ENCODE measurements at places on chromosomes 2 and 18.

GRCh38 chr2:33307659-33308270, 168.7 kb upstream of the RASGRP3 start:
- DNase-seq, result no peak

DNA sequence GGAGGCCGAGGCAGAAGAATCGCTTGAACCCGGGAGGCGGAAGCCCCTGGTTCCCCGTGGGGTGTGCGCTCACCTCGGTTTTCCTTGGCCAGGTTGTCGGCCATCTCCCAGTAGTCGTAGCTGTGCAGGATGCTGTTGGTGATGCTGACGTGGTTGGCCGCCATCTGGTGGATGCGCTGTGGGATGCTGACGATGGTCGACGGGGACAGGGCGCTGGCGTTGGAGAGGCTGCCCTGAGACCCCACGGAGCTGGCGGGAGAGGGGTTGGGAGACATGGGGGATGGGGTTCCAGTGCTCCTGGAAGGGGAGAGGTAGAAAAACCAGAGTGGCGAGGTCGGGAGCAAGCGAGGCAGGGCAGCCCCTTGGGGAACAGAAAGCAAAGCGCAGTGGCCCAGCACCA, 64.4 kb upstream of the REV1 start:
- DNase-seq, result no peak

- DNase-seq, result no peak
Observed at GRCh38 chr2:102060792-102061191, 69.0 kb downstream of the IL1R2 start.

DNA sequence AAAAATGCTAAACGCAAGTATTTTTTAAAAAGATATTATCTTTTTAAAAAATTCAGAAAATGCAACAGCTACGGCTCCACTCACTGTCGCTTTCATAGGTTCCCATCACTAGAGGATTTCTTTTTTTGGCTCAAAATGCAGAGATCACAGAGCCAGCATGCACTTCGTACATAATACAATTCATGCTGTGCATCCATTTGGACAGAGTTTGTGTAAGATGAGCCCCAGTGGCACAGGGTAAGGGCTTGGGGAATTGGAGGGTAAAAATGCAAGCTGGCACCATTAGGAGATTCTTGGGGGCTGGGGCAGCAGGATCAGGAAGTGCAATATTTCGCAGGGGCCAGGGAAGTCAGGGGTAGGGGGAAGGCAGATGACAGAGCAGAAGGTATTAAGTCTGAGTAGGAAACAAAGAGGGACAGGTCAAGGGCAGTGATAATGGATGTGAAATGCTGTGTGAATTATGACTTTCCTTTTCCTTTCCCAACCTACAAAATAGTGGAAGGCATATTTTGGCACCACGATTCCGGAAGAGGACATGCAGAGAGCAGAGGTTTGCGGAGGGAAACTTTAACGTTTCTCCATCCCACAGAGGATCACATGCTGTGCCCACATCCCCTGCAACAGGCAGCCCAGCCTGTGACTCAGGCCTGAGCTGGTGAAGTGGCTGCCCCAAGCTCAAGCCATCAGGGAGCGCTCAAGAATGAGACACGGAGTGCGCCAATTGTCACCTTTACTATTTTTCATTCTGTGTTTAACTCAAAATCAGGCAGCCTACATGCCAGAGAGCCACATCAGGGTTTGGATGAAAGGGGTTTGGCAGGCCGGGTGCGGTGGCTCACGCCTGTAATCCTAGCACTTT, 4.7 kb downstream of the CAPG start:
- peak; percentile 31 for DNase-seq

DNA sequence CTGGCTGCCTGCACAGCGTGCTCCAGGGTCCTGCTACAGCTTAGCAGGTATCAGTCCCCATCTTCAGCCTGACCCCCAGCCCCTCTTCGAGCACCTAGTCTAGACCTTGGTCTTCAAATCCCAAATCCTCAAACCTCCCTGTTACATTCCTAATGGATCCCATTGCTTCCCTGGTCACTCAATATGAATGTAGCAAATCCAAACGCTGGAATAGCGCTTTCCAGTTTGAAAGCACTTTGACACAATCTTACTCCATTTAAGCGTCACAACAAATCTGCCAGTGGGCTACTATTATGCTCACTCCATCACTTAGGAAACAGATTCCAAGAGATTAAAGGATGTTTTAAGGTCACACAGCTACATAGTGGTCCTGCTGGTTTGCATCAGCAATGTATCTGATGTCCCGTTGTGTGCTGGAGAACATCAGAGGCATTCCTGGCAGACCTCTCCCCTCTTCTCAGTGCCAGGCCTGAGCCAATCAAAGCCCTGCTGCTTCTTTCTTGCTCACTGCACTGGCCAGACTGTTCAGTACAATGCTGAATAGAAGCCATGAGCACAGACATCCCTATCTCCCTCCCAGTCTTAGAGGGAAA, 11.1 kb upstream of the INO80C start:
- DNase-seq, result no peak

- DNase-seq, result no peak
Observed at GRCh38 chr18:21179590-21180220, 62.3 kb upstream of the GREB1L start.

- no peak for DNase-seq
Observed at GRCh38 chr2:168699844-168700417, 102.5 kb upstream of the NOSTRIN start.

DNA sequence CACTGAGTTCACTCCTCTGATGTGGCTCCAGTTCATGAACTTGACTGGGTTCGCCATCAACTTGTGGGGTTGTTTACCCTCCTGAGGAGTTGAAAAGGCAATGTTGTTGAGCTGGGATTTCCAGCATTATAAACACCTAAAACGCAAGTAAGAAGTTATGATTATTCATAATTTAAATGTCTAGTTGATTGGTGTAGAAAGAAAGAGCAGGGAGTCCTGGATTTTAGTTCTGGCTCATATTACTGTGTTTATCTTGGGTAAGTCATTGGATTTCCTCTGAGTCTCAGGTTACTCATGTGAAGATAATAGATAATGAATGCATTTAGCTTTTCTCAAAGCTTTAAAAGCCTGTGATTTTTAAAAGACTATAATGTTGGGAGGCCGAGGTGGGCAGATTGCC, 438.0 kb upstream of the CDH20 start:
- DNase-seq, result no peak

GRCh38 chr2:170485254-170486026, 229.7 kb upstream of the SP5 start:
- DNase-seq, result no peak

- DNase-seq, result no peak
Observed at GRCh38 chr2:205321231-205321630, 361.1 kb upstream of the NRP2 start.

DNA sequence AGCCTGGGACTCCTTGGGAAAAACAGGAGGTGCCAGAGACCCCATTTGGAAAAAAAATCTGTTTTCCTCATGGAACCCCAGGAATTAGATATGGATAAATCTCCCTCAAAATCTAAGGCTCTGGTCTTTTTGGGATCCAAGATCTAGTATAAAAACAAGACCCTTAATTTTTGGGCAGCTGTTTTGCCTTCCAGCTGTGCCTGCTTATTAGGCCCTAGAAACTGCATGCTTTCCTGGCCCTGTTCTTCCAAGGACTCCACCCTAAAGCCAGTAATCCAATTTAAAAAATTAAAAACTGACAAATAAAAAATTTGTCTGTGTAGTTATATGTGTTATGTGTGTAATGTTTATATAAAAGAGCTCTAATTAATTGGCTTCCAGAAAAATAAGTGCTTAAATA, 274.6 kb downstream of the STK39 start:
- no peak for DNase-seq

GRCh38 chr18:46322411-46322891, 218.3 kb downstream of the HAUS1 start:
- no peak for DNase-seq

DNA sequence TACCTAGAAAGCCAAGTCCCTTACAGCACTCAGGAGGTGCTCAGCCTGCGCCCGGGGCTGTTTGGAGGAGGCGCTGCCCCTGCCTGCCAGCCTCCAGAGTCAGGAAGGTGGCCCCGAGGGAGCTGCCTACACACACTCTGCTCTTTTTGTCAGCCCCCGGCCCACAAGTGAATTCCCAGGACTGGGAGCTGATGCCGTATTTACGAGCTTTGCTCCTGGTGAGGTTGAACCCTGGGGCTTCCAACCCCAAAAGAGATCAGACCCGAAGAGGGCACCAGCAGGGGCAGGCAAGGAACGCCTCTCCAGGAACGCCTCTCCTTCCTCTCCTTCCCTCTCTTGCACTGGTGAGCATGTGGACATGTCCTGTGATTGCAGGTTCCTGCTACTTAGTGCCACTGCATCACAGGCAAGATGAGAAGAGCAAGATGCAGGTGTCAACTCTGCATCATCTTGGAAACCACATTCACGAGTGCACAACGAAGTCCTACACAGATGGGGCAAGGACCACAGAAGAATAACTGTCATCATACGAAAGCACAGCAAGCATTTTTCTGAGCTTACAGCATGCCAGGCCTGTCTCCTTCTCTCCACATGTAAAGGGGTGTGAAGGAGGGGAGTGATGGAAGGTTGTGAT, 126.7 kb downstream of the NDUFA10 start:
- DNase-seq, result no peak

DNA sequence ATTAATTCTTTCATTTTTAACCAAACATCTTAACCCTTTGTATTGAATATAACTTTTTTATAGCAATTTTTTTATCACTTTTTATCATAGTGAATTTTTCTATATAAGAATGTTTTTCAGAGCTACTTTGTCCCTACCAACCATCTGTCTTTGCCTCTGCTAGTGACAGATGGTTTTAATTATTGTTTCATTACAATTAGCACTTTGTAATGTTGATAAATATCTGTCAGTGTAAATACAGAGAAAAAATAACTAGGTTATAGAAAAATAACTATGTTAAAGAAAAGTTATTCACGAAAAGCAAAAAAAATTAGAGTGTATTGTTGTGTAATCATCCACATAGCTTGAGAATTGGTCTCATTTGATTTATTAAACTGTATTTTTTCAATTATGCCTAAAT, 91.0 kb upstream of the CDH19 start:
- no peak for DNase-seq

All from stimulated activated CD8-positive, alpha-beta memory T cell treated with anti-CD3 and anti-CD28 coated beads, Interleukin-7, amount 100 ng/mL, for 1 hour (primary cell).